ENCODE measurements at places on chromosomes 7 and 10.
A peak's percentile ranks its signal among the peaks of the same experiment; 100 is the strongest.

- no peaks in the 10 kb centered on the region for H3K27me3 ChIP-seq
- H3K4me3 ChIP-seq = peak overlapping the region; percentile 88
- no peak for DNase-seq
- peaks cover 24% of the 10 kb centered on the region for H3K4me1 ChIP-seq
Measured at GRCh38 chr7:100476101-100476780, 2.8 kb downstream of the TSC22D4 start.

GRCh38 chr10:109912335-109913281, 10.7 kb downstream of the XPNPEP1 start:
- no peak for DNase-seq
- peaks cover 8% of the 10 kb centered on the region for H3K4me1 ChIP-seq
- H3K27me3 ChIP-seq = no peaks in the 10 kb centered on the region
- no peak overlapping the region for H3K4me3 ChIP-seq
- peaks cover 33% of the 10 kb centered on the region for H3K36me3 ChIP-seq

DNA sequence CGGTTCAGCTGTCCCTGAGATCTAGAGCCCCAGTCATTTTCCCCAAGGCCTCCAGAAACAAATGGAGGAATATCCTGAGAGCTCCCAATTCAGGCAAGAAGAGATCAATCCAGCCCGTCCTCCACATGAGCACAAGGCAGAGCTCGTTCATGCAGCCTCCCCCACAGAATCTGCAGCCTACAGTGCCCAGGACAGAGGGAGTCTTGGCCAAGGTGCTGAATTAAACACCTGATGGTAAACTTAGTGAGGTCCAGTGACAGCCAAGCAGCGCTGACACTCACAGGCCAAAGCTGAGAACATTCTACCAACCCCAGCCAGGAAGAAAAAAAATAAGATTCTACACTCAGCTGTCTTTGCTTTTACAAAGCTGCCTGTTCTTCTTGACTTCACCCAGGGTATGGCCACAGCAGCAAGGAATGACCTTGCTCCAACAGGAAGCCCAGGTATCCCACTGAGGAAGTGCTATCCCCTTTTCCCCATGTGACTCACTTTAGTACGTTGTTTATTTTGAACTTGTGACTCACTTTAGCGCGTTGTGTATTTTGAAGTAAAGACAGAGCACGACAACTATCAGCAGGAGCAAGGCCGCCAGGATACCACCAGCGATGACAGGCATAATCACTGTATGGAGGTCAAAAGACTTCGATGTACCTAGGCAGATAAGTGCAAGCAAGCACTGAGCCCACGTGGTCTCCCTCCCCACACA, 4.4 kb upstream of the CUZD1 start:
- peaks cover 2% of the 10 kb centered on the region for H3K4me1 ChIP-seq
- H3K4me3 ChIP-seq = no peak overlapping the region
- H3K27ac ChIP-seq = no peak overlapping the region
- H3K27me3 ChIP-seq = peaks cover 17% of the 10 kb centered on the region
- no peak for DNase-seq
- H3K36me3 ChIP-seq = no peaks in the 10 kb centered on the region

GRCh38 chr7:146345251-146345650, 228.7 kb downstream of the CNTNAP2 start:
- peaks cover 8% of the 10 kb centered on the region for H3K27me3 ChIP-seq
- no peak overlapping the region for H3K4me3 ChIP-seq

GRCh38 chr10:96972264-96972663, 140.2 kb downstream of the LCOR start:
- H3K4me1 ChIP-seq = peaks cover 4% of the 10 kb centered on the region
- no peak for DNase-seq
- no peaks in the 10 kb centered on the region for H3K27me3 ChIP-seq
- H3K4me3 ChIP-seq = no peak overlapping the region
- no peak overlapping the region for H3K27ac ChIP-seq
- H3K36me3 ChIP-seq = peaks cover under 1% of the 10 kb centered on the region

DNA sequence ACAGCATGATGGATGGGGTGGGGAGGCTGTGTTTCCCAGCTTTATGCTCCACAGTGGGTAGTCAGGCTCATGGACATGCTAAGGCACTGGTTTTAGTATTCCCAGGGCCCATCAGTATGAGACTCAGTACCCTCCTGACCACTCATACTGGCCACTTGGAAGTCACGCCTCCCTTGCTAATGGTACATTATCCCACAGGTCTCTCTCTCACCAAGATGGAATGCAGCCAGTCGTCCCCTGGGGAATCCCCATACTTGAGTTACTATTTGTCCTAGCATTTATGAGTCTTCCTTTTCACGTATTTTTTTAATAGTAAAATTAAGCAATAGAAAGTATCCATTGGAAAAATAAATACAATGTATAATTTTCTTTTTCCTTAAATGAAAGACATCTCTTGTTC, 80.6 kb upstream of the TBX20 start:
- no peaks in the 10 kb centered on the region for H3K27me3 ChIP-seq
- H3K27ac ChIP-seq = no peak overlapping the region
- H3K36me3 ChIP-seq = no peaks in the 10 kb centered on the region
- no peak overlapping the region for H3K4me3 ChIP-seq
- H3K4me1 ChIP-seq = peaks cover 11% of the 10 kb centered on the region
- no peak for DNase-seq

DNA sequence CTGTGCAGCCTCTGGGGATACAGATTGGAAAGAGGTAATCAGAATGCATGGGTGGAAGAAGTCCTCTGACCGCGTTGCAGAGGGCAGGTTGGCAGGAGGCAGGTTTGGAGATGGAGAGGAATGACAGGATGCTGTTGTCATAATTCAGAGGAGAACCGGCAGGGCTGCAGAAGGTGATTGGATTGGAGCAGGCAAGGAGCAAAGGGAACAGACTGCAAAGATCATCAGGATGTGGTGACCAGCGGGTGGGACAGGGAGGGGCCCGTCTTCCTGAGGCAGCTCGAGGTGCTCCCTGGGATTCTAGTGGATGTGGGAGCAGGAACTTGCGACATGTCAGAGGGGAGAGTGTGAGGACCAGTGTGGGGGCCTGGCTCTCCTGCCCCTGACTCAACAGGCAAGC, 78.5 kb upstream of the PPIF start:
- peak overlapping the region; percentile 84 for H3K27ac ChIP-seq
- H3K4me1 ChIP-seq = peaks cover 49% of the 10 kb centered on the region
- H3K36me3 ChIP-seq = peaks cover 2% of the 10 kb centered on the region
- DNase-seq = no peak
- H3K4me3 ChIP-seq = no peak overlapping the region

GRCh38 chr7:103445228-103446048, 569 bp downstream of the SLC26A5 start:
- no peak overlapping the region for H3K27ac ChIP-seq
- H3K36me3 ChIP-seq = no peaks in the 10 kb centered on the region
- DNase-seq = no peak
- peaks cover 95% of the 10 kb centered on the region for H3K27me3 ChIP-seq
- H3K4me1 ChIP-seq = peaks cover 5% of the 10 kb centered on the region
- H3K4me3 ChIP-seq = peak overlapping the region; percentile 60

GRCh38 chr7:92520024-92520423, 8.3 kb downstream of the PEX1 start:
- no peaks in the 10 kb centered on the region for H3K27me3 ChIP-seq
- H3K4me1 ChIP-seq = no peaks in the 10 kb centered on the region
- H3K4me3 ChIP-seq = no peak overlapping the region
- peaks cover 15% of the 10 kb centered on the region for H3K36me3 ChIP-seq
- DNase-seq = no peak

DNA sequence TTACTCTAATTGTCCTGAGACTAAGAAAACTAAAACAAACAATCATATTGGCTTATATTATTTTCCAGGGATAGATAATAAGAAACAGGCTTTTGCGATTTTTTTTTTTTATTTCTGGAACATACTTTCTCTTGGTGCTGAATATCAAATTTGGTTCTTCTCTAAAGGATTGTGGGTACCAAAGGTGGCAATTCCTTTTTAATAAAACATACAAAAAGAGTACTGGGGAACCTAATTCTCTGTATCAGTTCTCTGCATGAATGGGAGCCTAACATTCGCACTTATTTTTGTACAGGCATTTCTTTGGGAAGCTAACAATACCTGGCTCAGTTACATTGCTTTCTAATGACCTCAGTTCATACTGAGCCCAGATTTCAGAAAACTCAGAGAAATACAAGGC, 32.8 kb downstream of the LRRC18 start:
- DNase-seq = no peak
- H3K27me3 ChIP-seq = peaks cover 66% of the 10 kb centered on the region
- no peaks in the 10 kb centered on the region for H3K4me1 ChIP-seq

GRCh38 chr7:112060625-112061024, 145.6 kb downstream of the DOCK4 start:
- H3K27me3 ChIP-seq = no peaks in the 10 kb centered on the region
- H3K4me3 ChIP-seq = no peak overlapping the region
- H3K4me1 ChIP-seq = peaks cover 27% of the 10 kb centered on the region

DNA sequence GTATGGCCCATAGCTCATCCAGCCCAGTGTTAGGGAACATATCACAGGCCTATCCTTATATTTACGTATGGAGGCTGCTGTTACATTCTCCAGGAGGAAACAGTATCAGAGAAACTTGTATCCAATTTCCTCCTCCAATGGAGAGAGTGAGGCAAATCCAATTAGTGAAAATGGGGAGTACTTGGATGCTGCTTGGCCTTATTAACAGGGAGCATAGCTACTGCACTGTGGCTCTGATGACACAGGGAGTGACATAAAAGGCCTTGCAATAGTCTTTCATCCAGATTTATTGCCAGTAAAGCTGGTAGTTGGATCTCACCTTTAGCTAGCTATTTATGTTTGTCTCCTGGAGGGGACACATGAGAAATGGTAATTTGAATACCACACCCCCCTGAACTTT, 313.2 kb upstream of the MTPN start:
- H3K4me3 ChIP-seq = no peak overlapping the region
- H3K4me1 ChIP-seq = peaks cover 20% of the 10 kb centered on the region
- H3K27me3 ChIP-seq = no peaks in the 10 kb centered on the region
- H3K27ac ChIP-seq = no peak overlapping the region

- H3K4me3 ChIP-seq = no peak overlapping the region
- H3K27ac ChIP-seq = no peak overlapping the region
- peaks cover 8% of the 10 kb centered on the region for H3K27me3 ChIP-seq
- DNase-seq = no peak
- no peaks in the 10 kb centered on the region for H3K4me1 ChIP-seq
Measured at GRCh38 chr7:71739520-71740173, 607.7 kb downstream of the GALNT17 start.

DNA sequence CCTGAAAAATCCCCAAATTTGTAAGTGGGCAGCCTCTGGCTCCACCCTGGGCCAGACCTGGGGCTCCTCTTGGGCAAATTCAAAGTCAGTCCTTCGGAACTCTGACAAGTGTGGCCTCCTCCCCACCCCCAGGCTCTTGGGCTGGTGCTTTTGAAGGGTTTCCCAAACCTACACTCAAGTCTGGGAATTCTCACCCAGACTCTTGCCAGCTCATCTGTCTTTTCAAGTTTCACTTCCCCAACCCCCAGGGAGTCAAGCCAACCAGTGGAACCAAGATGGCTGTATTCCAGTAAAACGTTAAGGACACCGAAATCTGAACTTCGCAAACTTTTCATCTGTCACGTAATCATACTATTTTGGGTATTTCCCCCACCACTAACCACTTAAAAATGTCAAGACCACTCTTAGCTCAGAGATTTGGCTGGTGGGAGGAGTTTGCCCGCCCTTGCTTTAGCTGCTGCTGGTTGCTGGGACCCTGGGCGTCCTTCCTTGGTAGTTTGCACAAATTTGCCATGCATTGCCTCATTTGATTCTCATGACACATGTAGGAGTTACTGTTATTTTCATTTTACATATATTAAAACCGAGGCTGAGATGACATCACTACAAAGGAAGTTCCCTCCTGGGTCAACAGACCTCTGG, 1.7 kb upstream of the MYO1G start:
- peaks cover 15% of the 10 kb centered on the region for H3K4me1 ChIP-seq
- H3K36me3 ChIP-seq = peaks cover 37% of the 10 kb centered on the region
- DNase-seq = no peak
- H3K27ac ChIP-seq = no peak overlapping the region
- no peak overlapping the region for H3K4me3 ChIP-seq
- no peaks in the 10 kb centered on the region for H3K27me3 ChIP-seq

GRCh38 chr10:104276192-104276591, 7.2 kb downstream of the GSTO2 start:
- no peak overlapping the region for H3K4me3 ChIP-seq
- H3K4me1 ChIP-seq = peaks cover 8% of the 10 kb centered on the region
- DNase-seq = no peak
- no peaks in the 10 kb centered on the region for H3K36me3 ChIP-seq
- H3K27me3 ChIP-seq = peaks cover 2% of the 10 kb centered on the region
- H3K27ac ChIP-seq = no peak overlapping the region

GRCh38 chr7:24597014-24597413, 23.8 kb downstream of the PALS2 start:
- no peak overlapping the region for H3K27ac ChIP-seq
- H3K4me3 ChIP-seq = no peak overlapping the region
- peaks cover 2% of the 10 kb centered on the region for H3K4me1 ChIP-seq
- no peak for DNase-seq
- H3K36me3 ChIP-seq = no peaks in the 10 kb centered on the region
- no peaks in the 10 kb centered on the region for H3K27me3 ChIP-seq

GRCh38 chr7:37074370-37074769, 350.1 kb upstream of the AOAH start:
- H3K4me3 ChIP-seq = no peak overlapping the region
- H3K36me3 ChIP-seq = no peaks in the 10 kb centered on the region
- H3K27ac ChIP-seq = no peak overlapping the region
- H3K27me3 ChIP-seq = peaks cover 6% of the 10 kb centered on the region

GRCh38 chr7:18086165-18087025, 58.7 kb upstream of the PRPS1L1 start:
- H3K4me1 ChIP-seq = peaks cover 23% of the 10 kb centered on the region
- H3K27ac ChIP-seq = no peak overlapping the region
- H3K4me3 ChIP-seq = peak overlapping the region; percentile 86
- H3K36me3 ChIP-seq = peaks cover 15% of the 10 kb centered on the region

DNA sequence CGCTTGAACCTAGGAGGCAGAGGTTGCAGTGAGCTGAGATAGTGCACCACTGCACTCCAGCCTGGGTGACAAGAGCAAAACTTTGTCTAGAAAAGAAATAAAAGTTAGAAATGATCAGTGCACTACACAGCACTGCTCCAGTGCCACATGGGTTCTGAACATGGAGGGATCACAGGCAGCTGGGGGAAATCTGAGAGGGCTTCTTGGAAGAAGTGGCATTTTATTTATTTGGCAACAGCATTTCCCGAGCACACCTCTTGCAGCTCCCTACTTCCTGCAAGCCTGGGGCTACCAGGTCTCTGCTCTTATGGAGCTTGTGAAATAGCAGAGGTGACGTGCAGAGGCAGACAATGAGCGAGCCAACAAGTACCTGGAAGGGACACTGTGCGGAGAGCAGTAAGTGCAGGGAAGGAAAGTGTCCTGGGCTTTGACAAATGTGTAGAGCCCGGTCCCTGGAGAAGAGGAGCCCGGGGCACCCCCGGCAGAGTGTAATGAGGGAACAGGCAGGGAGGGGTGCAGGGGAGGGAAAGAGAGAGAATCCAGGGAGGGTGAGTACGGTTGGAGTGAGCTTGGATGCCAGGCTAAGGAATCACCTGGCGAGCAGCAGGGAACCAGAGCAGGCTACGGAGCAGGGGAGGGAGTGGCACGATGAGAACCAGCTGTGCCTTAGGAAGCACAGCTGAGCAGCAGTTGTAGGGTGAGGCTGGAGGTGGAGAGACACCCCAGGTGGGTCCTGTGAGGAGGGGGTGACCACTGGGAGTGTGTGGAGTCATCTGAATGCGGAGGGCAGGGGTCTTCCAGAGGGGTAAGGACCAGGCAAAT, 104.6 kb upstream of the CTBP2 start:
- H3K27me3 ChIP-seq = peaks cover 2% of the 10 kb centered on the region
- H3K27ac ChIP-seq = no peak overlapping the region
- no peak overlapping the region for H3K4me3 ChIP-seq
- peaks cover 24% of the 10 kb centered on the region for H3K4me1 ChIP-seq
- no peaks in the 10 kb centered on the region for H3K36me3 ChIP-seq
